ENCODE measurements at places on chromosomes 7 and 10. TPM values are rescaled to one million over a fixed set of nuclear protein-coding genes. Genes with fewer than 3 reads are reported as not detected.
A peak's percentile ranks its signal among the peaks of the same experiment; 100 is the strongest.

DNA sequence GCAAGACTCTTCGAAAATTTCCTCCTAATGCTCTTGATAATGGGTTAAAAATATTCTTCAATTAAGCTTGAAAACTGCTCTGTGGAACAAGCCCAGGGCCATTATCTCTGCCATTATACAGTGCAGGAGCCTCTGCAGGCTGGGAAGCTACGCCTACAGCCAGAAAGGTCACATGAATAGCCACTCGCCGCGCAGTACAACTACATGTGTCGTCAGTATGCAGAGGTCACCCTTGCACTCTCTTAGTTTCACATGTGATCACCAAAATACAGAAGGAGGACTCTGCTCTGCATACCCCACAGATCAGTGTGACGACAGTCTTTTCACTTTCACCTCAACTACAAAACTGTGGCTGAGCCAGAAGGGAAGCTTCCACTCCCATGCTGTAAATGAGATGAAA is 141.8 kb upstream of the C1QL3 start:
- no peak for DNase-seq

DNA sequence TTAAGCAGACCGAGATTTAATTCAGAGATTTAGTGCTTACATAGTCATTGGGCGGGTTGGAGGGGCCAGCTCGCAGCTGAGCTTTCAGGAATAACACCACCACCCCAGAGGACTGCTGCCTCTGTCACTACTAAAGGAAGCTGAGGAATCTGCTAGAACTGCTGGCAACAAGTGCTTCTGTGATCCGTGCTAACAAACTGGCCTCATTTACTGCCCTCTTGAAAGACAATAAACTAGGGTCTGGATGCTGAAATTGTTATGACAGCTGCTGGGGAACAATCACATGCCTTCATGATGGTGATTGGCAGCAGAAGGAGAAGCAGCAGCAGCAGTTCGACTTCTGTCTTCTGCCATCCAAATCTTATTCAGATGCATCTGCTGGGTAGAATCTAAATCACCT is 285.5 kb upstream of the TAC1 start:
- DNase-seq: no peak

GRCh38 chr10:1611936-1612550 is 125.3 kb downstream of the ADARB2 start:
- DNase-seq: no peak

Gene WNT8B
- total RNA-seq: not detected

DNA sequence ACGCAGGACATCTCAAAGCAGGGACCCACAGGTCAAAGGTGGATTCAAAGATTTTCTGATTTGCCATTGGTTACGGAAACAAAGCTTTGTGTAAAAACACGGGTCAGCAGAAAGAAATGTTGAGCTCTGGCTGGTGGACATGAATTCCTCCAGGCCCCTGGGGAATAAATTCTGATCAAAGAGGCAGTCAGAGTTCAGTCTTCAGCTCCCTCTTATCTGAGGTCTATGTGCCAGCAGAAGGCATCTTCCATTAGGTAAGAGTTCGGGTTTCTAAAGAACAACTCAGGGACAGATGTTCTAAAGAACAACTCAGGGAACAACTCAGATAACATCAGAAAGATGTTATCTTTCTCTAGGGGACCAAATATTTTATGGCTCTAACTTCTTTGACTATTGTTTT is 64.9 kb upstream of the PALS2 start:
- no peak for DNase-seq

Gene SRRM3
- total RNA-seq: 1.1 TPM

- peak; percentile 28 for DNase-seq
Observed at GRCh38 chr7:55439627-55440026, 74.5 kb downstream of the LANCL2 start.

DNA sequence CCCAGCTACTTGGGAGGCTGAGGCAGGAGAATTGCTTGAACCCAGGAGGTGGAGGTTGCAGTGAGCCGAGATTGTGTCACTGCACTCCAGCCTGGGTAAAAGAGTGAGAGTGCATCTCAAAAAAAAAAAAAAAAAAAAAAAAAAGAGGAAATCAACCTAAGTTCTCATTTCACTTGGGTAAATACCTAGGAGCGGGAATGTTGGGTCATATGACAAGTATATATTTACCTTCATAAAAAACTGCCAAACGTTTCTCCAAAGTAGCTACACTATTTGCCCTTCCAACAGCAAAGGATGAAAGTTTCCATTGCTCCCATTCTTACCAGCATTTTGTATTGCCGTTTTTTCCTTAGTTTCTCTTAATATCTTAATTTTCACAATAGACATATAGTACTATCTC is 9.8 kb downstream of the P4HA1 start:
- no peak for DNase-seq

GRCh38 chr7:32219416-32219815 is 149.2 kb upstream of the PDE1C start:
- no peak for DNase-seq

Gene SPDYE16
- total RNA-seq: 0.31 TPM

- DNase-seq: no peak
Observed at GRCh38 chr7:66055321-66055956, 20.2 kb upstream of the ASL start.

- no peak for DNase-seq
Observed at GRCh38 chr7:36522453-36523007, 132.9 kb downstream of the ANLN start.

- DNase-seq: no peak
Observed at GRCh38 chr7:12594122-12594897, 23.8 kb downstream of the SCIN start.

Gene SLC13A1
- total RNA-seq: not detected

- no peak for DNase-seq
Observed at GRCh38 chr7:71574153-71574860, 442.4 kb downstream of the GALNT17 start.

- DNase-seq: no peak
Observed at GRCh38 chr7:253581-254336, 36.2 kb upstream of the FOXL3 start.

GRCh38 chr7:102258073-102258748 is 28.5 kb upstream of the SH2B2 start:
- DNase-seq: no peak

- DNase-seq: no peak
Observed at GRCh38 chr7:27203365-27203953, 3.6 kb upstream of the HOXA13 start.

Gene DNAJC12
- total RNA-seq: 13.7 TPM

GRCh38 chr7:158165711-158166110 is 421.9 kb downstream of the PTPRN2 start:
- DNase-seq: no peak

DNA sequence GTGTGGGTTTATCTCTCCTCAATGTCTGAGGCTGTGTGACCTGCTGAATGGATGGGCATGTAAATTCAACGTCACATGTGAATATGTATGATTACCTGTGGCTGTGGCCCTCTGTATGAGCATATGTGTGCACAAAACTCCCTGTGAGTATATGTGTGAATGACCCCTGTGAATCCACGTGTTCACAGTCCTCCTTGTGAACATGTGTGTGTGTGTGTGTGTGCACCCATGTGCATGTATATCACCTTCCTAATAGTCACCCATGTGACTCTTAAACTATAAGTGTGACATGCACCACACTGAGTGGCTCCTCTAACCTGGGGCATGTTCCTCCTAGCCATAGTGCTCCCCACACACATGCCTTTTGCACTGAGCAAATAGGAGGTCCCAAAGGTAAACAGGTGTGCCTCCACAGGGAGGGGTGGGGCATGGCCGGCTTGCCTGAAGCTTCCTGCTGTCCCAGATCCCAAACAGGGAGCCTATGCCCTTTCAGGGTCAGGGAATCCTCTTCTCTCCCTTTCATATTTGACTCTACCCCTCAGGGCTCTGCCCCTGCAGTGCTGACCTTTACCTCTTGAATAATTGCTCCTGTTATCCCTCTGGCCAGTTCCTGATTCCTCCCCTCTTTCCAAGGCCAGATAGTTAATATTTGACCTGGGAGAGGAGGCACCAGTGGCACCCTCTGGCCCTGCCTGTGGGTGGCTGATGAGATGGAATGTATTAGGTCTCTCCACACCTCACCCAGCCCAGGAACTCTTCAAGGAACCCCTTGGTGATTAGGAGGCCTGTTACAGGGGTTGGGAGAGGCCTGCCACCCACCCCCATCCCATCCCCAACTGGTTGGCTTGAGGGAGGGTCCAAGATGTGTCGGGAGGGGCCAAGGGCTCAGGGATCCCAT is 1.9 kb downstream of the SEMA4G start:
- DNase-seq: no peak

- no peak for DNase-seq
Observed at GRCh38 chr7:96973986-96974385, 31.4 kb upstream of the DLX6 start.

DNA sequence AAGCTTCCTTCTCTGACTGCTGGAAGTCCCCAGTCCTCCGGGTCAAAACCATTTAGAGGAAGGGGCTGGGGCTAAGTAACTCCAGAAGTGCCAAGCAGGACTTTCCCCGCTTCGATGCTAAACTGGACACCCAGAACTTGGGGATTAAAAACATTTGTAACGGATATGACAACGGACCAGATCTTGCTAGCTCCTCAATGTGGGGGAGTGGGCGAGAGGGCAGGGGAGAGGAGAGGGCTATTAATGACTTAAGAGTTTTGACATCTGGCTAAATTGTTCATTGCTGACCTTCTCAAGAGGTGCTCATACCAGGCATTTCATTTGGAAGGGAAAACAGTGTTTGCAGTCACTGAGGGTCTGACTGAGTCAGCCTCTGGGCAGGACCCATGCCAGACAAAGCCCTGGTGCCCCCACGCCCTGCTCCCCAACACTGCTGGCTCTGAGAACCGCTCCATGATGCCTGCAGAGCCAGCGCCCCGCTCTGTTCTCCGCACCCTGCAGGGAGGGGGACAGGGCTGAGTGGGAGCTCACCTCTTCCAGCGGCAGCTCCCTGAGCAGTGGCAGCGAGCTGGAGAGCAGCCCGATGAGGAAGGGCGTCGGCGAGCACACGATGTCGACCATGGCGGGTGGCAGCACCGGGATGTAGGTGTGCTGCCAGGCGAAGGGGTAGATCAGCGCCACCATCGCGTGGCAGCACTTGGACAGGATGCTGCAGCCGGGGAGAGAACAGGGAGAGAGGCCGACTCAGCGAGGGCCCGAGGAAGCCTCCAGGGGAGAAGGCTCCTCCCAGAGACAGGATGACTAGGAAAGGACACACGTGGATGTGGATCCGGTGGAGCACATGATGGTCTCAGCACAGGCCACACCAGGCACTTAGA is 47.7 kb upstream of the MKRN1 start:
- no peak for DNase-seq

GRCh38 chr7:18754766-18755165 is 259.2 kb downstream of the HDAC9 start:
- DNase-seq: no peak

Gene TEX47
- not detected for total RNA-seq

GRCh38 chr7:26995666-26996065 is 100.1 kb downstream of the HOXA1 start:
- DNase-seq: no peak

GRCh38 chr7:20276705-20277472 is 53.8 kb upstream of the ITGB8 start:
- DNase-seq: no peak

Gene SH2D4B
- not detected for total RNA-seq
